GM18507 (cell line): ENCODE measurements at places on chromosomes 11 and 22.

GRCh38 chr11:92137747-92138146 lies 86.9 kb upstream of the FAT3 start:
- DNase-seq: no peak

DNA sequence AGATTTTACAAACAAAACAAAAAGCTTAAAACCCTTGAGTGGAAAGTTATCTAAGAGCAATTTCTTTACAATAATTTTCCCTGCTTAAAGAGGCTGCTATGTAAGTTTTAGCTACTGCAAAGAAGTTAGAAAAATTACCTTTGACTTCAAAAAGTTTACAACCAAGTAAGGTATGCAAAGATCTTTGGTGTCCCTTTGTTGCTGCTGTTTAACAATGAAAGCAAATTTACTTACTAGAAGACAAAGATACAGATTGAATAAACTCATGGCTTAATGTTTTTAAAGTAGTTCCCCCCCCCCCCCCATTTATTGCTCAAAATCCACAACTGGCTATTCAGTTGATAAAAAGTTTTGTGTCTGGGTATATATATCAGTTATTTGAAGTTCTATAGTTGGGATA lies 26.0 kb downstream of the TMEM123 start:
- DNase-seq: no peak

GRCh38 chr22:25419247-25420113 lies 145.0 kb upstream of the GRK3 start:
- no peak for DNase-seq

GRCh38 chr11:66014804-66015453 lies 3.1 kb downstream of the CST6 start:
- DNase-seq: no peak

DNA sequence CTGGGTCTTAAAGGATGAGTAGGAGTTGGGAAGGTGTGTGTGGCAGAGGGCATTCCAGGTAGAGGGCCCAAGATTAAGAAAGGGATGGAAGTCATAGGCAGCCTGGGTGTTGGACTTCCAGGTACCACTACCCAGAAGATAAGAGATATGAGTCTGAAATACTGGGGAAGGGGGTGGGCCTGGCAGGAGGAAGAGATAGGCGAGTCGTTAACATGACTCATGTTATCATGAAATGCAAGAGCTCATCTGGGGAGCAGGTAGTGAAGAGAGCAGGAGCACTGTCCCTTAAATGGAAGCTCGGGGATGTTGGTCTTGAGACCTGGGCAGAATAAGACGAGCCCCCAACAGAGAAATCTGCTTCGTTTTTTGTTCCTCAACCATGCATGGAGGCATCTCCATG lies 10.2 kb downstream of the ZC3H7B start:
- DNase-seq: no peak

- no peak for DNase-seq
Measured at GRCh38 chr22:29621761-29622526, 18.5 kb downstream of the NF2 start.

DNA sequence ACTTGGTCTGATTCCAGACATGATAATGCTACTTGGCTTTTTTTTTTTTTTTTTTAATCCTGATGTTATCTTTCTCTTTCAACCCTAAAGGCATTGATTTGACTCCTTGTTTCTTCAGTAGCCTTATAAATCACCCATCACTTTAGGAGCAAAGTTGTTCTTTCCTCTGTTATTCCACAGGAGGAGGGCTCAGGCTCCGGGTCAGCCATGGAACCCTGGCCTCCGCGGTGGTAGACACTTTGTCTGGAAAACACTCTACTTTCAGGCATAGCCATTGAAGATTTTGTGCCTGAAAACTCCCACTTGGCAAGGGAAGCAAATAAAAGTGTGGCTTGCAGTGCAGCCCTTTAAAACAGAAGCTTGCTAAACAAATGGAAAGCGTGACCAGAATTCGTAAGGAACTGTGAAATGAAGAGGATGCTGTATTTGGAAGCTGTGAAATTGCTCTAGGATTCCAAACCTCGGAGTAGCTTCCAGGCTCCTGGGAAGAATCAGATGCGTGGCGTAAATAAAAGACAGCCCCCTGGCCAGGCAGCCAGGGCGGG lies 44.9 kb downstream of the ARHGAP8 start:
- no peak for DNase-seq

GRCh38 chr11:117458275-117459122 lies 130.8 kb downstream of the CEP164 start:
- peak; percentile 39 for DNase-seq

DNA sequence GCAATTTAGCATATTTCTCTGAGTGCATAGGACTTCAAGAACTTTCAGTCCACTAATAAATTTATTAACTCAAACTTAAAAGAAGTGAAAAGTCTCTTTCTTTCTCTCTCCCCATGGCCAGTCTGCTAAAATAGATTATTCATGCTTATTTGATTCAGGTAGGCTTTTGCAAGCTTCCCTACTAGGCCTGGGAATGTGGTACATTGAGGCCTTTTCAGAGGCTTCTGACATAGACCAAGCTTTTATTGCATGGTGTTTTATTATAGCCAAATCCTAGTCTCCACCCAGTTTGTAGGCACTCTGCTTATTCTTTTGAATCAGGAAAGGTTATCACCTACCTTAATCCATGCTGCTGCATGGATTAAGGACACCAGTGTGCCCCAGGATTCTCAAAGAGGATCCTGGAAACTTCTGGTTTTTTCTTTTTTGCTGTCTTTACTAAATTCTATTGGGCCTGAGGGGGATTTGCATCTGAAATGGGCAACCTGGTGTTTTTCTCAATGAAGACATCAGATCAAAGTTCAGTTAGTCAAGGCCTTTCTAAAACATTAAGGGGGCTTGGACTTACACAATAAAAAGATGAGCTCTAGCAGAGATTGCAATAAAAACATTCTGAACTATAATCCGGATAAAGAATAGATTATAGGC lies 92.2 kb downstream of the ELP4 start:
- no peak for DNase-seq

DNA sequence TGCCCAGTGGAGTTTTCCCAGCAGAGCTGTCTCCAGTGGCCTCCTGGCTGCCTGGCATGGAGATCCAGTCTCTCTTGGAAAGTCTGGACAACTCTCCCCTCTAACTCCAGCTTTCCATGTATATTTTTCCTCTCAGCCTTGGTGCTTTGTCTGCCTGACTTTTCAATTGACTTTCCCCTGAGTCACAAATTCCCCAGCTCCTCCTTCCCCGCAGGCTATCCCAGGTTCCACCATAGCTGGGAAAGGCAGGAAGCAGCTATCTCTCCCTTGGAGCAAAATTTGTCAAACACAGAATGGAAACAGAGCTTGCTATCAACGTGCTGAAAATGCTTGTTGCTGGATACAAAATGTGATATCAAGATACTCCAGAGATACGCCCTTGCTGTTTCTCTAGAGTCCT lies 384.8 kb downstream of the TMEM135 start:
- DNase-seq: no peak

GRCh38 chr11:68380786-68381622 lies 68.6 kb downstream of the LRP5 start:
- no peak for DNase-seq

DNA sequence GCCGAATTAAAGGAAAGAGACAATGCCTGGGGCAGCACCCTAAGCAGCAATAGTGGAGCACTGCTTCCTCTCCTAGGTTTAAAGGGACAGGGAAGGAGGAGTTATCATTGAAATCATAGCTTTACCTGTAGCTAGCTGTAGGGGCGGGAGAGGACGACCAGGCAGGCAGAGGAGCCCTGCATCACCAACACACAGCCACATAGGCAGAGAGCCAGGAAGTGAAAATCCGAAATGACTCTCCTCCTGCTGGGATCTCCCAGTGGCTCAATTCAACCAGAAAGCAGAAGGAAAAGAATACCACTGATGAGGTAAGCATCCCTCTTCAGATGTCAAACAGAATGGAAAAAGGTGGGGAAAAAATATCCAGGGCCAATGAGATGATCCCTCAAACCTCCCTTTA lies 20.4 kb downstream of the MRGPRX4 start:
- no peak for DNase-seq

- DNase-seq: no peak
Measured at GRCh38 chr11:99638073-99638553, 617.4 kb downstream of the CNTN5 start.

GRCh38 chr22:47237890-47238480 lies 475.5 kb downstream of the TBC1D22A start:
- DNase-seq: no peak

DNA sequence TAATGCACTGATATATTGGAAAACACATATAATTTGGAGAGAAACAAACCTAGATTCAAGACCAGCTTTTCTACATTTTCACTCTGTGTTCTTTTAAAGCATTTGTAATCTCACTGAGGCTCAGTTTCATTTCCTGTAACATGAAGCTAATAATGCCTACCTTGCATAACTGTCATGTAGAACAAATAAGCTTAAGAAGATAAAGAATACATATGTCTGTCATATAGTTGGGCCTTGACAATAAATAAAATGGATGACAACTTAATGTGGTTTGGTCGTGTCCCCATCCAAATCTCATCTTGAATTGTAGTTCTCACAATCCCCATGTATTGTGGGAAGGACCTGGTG lies 35.2 kb upstream of the FIBIN start:
- DNase-seq: no peak

DNA sequence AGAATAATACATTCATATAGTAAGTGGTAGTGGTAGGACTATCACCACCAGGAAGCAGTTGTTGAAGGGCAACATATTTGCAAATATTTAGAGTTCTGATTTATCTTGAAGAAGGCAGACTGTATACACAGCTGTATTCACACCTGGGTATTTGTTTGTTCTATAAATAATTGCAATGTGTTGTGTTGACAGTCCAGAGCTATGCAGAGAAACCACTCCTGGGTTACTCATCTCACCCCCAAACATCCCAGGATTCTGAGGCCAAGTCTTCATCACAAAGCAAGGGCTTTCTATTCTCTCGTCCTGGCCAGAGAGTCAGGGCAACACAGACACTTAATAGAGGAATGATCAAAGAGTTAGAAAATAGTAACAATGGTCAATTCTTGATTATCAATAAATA lies 102.1 kb upstream of the FAT3 start:
- no peak for DNase-seq

DNA sequence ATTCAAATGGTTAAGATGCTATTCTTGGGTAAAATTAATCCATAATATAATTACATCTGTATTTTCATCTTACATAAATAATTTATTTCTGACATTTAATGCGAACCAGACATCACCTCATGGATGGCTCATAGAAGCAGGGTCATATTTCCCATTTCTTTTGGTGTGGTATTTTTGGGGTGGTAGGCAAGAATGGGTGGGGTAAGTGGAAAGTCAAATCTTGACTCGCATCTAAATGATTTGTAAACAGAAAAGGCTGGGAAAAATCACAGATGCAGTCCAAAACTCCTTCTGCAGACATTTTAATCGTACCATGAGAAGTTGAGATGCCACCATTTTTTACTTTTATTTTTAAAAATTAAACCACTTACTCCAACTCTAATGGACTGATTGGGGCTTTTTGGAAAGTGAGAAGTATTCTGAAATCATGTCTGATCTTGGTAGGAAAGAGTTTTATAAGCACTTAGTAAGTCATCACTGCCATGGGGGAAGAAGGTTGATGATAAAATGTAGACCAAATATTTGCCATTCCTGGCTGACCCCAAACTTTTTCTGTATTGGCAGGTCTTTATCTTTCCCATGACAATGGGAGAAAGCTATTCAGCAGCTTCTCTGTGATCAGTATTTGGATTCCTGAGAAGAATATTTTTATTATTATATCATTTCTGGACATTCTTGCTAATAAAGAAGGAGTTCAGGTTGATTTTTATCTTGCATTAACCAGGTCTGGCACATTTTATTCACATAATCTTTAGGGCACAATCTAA lies 47.2 kb upstream of the BLID start:
- no peak for DNase-seq

DNA sequence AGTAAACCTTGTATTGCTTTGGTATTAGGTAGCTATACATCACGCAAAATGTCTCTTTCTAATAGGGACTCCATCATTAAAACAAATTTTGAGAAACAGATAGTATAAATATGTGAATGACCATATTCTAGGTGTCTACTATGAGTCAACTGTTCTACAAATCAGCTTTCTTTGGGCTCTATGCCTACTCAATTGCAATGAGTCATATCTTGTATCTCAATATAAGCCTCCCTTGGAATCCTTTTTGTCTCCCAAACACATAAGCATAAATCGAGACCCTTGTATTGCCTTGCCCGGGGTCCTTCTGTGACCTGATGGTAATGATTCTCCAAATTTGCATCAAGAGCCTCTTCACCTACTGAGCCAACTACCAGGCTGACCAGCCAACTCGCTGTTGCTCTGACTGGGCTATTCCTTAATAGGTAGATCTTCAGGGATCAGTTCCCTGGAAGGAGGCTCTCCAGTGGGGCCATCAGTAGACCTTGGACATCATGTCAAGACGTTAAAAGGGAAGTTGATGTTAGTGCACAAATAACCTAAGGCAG lies 22.2 kb downstream of the BLID start:
- no peak for DNase-seq

DNA sequence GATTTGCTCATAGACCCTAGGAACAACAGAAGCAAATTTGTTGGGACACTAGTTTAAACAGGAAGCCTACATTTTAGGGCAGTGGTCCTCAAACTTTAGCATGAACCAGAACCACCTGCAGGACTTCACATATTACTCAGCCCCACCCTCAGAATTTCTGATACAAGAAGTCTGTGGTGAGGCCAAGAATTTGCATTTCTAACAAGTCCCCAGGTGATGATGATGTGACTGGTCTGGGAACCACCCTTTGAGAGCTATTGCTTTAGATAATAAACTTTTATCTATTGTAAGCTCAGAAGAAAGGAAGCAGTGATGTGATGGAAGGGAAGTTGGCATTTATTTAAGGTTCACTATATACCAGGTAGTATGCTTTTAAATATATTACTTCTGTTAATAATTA lies 194.0 kb downstream of the FAM181B start:
- DNase-seq: no peak

DNA sequence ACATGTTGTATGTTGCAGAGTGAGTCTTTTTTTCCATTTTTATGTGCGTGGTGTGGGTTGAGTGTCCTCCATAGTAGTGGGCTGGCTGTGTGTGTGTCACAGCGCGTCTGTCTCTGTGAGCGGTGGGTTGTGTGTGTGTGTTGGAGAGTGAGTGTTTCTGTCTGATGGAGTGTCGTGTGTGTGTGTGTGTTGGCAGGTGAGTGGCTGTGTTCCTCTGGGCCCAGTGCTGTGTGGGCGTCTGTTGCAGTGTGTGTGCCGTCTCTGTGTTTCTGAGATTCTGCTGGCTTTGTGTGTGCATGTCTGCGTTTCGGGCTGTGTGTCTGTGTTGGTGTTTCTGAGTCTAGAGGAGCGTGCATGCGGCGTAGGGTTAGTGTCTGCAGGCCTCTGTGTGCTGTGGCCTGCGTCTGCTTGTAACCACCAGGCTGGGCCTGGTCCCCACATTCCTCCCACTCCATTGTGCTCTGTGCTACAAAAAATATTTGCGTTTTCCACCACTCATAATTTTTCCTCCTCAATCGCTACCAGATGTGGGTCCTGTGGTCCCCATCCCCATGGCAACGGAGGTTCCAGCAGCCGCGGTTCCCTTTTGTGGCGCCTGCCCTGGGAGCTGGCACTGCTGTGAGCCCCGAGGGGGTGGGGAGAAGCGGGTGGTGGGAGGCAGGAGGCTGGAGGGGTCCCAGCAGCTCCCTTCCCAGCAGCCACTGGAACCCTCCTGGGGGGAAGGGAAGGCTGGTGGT lies 15.2 kb downstream of the SCARF2 start:
- no peak for DNase-seq

GRCh38 chr11:71251151-71251721 lies 1.1 kb downstream of the SHANK2 start:
- DNase-seq: no peak
